Iris pigment epithelial cell (primary cell): ENCODE measurements at places on chromosomes 6 and 20.

- DNase-seq: no peak
These were observed 84.2 kb upstream of the PMEPA1 start for GRCh38 chr20:57794036-57794435.

DNA sequence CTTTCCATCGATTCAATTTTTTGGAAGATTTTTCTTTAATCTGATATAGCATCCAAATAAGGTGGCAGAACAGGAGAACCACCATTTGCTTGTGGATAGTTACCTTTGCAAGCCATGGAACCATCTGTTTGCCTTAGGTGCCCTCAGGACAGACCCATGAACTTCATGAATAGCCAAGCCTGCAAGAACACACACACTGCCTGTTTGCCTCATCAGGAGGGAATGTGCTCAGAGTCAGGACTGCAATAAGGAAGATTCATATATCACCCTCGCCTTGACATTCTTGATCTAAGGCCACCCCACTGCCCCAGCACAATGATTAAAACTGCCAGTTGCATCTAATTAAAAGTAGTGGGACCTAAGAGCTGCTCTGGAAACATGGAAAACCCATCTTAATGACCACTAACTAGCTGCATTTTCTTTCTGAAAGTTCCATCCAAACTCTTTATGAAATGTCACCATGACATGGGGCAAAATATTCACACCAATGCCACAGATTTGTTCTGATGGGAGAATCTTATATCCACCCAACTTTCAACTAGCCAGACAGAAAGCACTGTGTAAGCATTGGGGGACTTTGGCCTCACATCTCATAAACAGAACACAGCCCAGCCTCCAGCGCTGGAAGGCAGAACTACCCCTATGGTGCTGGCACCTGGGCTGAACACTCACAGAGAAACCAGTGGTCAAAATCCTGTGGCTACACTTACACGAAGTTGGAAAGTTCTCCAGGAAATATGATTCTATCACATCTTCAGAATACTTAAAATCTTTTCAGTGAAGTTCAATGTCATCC lies 48.3 kb downstream of the TBXT start:
- no peak for DNase-seq

DNA sequence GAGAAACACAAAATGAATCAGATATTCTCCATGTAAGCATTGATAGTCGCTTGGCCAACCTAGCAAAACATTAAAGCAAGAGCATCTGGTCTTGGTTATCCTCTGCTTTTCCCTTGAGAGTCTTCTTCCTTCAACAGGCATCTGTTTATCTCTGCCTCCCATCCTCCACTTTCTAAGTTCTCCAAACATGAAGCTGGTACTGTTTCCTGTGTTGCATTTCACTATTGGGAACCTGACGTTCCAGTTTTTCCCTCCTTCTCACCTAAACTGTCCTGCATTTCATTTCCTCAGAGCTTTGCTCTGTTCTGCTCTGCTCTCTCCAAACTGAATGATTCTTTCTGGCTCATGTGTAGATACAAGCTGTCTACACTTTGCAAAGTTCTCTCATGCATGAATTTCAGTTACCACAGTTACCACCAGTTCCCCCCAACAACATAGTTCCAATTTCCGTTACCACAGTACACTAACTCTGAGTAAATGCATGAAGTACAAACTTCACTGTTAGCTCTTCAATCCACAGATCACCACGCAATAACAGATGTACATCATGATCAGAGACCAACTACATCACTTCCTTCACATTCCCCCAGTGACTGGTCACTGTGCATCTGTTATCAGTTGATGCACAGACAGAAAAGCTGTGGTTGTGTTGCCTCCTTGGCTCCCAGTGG lies 86.7 kb upstream of the F13A1 start:
- DNase-seq: no peak

GRCh38 chr20:19699180-19699971 lies 58.7 kb upstream of the RIN2 start:
- peak; percentile 88 for DNase-seq

DNA sequence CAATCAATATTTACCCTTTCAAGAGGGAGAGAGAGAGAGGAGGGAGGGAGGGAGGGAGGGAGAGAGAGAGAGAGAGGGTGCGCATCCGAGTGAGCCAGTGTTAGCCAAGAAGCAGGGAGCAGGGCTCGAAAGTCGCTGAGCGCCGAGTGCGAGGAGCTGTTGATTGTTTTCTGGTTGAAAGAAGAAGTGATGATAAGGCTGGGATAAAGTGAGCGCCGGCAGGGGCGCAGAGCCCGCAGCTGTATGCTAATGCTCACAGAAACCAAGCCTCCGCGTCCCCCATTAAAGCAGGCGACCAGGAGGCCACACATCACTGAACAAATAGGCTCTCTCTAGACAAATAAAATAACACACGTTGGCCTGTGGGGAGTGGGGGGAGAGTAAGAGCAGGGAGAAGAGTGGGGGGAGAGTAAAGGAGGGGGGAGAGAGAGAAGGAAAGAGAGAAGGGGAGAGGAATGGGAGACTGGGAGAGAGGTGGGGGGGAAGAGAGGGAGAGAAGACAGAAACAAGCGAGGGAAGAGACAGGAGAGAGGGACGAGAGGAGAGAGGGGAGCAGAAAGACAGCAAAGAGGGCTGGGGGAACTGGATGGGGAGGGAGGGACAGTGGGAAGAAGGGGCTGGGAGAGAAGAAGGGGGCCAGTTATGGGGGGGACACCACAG lies 5.0 kb upstream of the INSM1 start:
- no peak for DNase-seq

- no peak for DNase-seq
These were observed 472.3 kb upstream of the EYS start for GRCh38 chr6:66179361-66179760.

GRCh38 chr6:109722564-109723254 lies 31.6 kb downstream of the FIG4 start:
- no peak for DNase-seq

DNA sequence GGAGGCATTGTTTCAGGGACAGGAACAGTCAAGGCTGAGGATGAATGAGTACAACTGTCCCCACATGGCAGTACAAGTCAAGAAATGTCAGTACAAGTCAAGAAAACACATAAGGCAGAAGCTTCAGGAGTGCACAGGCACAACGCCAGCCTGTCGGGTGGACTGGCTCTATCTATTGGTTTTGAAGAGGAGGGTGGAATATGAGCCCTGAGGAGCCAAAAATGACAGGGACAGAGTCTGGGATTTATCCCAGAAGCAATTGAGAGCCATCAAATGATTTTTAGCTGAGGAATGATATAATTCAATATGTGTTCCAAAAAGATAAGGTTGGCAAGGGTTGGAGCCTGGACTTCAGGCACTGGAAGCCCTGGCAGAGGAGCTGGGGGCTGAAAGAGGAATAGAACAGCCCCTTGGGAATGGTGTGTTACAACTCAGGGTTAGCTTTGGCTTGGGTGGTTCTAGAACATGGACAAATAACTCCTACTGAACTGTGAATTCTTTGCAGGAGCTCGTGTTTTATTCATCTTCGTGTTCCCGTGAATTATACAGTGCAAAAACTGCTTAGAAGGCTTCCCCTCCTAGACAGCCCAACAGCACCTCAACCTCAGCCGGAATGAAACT lies 425.7 kb upstream of the ARID1B start:
- DNase-seq: no peak

GRCh38 chr20:4956200-4956810 lies 45.0 kb downstream of the SLC23A2 start:
- DNase-seq: peak; percentile 69

- no peak for DNase-seq
These were observed 139.5 kb upstream of the MYLIP start for GRCh38 chr6:15989397-15989796.

DNA sequence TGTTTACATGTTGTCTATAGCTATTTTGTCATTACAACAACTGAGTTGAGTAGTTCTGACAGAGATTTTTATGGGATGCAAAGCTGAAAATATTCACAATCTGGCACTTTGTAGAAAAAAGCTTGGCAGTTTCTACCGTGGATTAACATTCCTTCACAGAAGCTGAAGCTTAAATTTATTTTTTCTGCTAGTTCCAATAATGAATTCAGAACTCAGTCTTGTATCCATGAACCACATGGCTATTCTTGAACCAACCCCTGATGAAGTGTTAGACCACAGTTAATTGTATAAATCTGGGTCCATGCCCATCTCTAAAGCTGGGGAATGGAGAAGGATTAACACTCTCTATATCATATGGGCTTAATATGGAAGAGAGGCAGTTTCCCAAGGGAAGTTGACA lies 743.8 kb upstream of the FLRT3 start:
- no peak for DNase-seq

- peak; percentile 74 for DNase-seq
These were observed 12.9 kb downstream of the TGM2 start for GRCh38 chr20:38152175-38152620.

- no peak for DNase-seq
These were observed 27.6 kb downstream of the NCOA5 start for GRCh38 chr20:46062151-46062550.
